ENCODE measurements at places on chromosomes 16 and 17.

DNA sequence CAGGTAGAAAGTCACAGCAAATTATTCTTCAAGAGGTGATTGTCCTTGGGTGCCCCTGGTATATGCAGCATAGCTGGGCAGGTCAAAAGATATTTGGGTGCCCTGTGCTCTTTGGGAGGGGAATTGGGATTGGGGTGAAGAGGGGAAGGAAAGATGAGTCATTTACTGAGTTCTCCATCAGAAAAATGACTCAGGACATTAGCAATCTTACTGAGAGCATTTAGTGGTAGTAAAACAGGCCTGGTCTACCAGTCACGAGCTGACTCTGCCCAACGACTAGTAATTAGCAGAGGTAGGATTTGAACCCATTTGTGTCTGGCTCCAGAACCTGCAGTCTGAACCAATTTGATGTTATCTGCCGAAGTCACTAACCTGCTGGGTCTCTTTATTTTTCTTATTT, 6.0 kb upstream of the GRIN2A start:
- no peak for DNase-seq

- no peak for DNase-seq
Observed at GRCh38 chr17:69906306-69906705, 168.7 kb upstream of the KCNJ16 start.

DNA sequence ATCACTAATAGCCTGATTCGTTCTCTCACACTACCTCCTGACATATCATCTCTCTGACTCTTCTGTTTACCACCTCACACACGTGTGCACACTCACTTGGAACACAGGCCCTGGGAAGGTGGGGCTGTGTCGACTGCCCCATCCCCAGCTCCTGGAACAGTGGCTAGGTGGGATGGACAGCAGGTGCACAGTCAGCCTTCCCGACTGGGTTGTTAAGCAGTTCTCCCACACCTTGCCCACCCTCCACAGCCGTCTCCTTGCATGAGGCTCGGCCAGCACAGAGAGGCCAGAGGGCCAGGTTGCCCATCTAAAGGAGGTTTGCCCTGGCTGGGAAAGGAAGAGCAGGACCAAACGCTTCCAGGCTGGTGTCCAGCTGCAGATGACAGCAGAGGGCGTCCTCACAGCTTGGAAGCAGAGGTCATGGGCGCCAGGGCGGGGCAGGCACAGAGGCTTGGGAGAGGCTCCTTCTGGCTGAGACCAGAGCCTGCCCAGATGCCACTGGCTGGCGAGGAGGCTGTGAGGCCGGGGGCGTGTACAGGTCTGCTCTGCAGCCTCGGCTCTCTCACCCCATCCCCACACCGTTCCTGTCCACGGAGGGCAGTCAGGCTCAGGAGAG, 92.8 kb downstream of the AMFR start:
- peak; percentile 75 for DNase-seq

GRCh38 chr17:80486692-80487091, 10.3 kb upstream of the NPTX1 start:
- no peak for DNase-seq

- no peak for DNase-seq
Observed at GRCh38 chr17:76145231-76146052, 4.4 kb upstream of the FOXJ1 start.

DNA sequence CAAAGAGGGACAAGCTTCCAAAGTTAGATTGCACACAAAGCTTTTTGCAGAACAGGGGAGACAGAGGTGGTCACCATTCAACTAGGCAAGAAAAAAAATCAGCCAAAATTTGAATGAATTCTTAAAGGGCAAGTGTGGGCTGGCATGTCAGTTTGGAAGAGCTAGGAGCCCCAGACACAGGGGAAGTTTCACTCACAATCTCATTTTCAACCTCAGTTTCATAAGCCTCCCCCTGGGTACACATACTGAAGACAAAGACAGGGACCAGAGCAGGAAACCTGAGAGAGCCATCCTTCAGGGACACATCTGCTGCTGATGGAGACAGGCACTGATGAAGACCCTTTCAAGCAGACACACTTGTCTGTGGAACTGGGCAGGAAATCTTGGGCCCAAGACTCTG, 106.3 kb upstream of the PSMD7 start:
- no peak for DNase-seq

GRCh38 chr16:22970209-22970865, 156.4 kb downstream of the HS3ST2 start:
- no peak for DNase-seq

GRCh38 chr17:71335212-71335611, 785.6 kb upstream of the SOX9 start:
- no peak for DNase-seq

- DNase-seq, result no peak
Observed at GRCh38 chr17:74249590-74250270, 24.3 kb upstream of the DNAI2 start.

DNA sequence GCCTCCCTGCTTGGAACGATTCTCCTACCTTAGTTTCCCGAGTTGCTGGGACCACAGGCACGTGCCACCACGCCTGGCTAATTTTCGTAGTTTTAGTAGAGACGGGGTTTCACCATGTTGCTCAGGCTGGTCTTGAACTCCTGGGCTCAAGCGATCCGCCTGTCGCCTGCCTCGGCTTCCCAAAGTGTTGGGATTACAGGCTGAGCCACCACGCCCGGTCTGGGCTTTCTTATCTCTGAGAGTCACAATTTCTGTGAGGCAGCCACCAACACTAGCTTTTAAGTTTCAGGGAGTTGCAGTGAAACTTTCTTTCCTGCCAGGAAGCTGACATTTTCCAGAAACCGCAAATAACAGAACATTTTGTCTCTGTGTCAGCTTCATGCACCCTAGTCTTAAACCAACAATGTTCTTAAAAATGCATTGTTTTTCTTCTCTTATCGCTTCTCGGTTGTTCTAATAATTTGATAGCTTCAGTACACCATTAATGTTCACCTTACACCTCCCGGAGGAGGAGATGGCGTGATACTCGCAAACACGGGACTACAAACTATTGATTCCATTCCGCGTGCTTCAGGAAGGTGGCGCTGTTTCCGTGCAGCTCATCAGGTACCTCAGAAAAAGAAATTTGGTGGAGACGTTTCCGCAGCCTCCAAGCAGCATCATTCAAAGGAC, 7.4 kb upstream of the DHRS7B start:
- DNase-seq, result peak; percentile 69

GRCh38 chr17:3796110-3796821, 4.7 kb downstream of the ITGAE start:
- no peak for DNase-seq

- DNase-seq, result no peak
Observed at GRCh38 chr16:64362193-64362592, 759.7 kb downstream of the CDH11 start.

- no peak for DNase-seq
Observed at GRCh38 chr17:50043290-50044148, 12.4 kb upstream of the ITGA3 start.

- no peak for DNase-seq
Observed at GRCh38 chr17:80254396-80255251, 6.0 kb upstream of the RNF213 start.

- no peak for DNase-seq
Observed at GRCh38 chr17:6240001-6240400, 169.8 kb downstream of the WSCD1 start.

DNA sequence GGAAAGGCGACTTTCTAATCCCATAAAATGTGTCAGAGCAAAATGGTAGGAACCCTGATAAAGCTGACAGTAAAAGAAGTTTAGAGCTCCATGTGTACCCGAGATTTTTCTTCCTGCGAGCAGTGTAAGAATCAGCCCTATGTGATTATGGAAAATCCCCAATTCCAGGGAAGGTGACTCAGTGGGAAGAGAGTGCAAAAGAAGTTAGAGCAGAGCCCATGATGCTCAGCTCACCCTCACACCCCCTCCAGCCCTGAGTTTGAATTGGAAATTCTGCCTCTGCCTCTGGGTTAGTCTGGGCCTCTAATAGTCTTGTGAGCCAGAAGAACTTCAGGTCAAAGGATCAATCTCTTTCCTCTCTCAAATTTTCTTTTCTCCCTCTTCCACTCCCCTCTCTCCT, 12.5 kb downstream of the C17orf78 start:
- DNase-seq, result no peak

DNA sequence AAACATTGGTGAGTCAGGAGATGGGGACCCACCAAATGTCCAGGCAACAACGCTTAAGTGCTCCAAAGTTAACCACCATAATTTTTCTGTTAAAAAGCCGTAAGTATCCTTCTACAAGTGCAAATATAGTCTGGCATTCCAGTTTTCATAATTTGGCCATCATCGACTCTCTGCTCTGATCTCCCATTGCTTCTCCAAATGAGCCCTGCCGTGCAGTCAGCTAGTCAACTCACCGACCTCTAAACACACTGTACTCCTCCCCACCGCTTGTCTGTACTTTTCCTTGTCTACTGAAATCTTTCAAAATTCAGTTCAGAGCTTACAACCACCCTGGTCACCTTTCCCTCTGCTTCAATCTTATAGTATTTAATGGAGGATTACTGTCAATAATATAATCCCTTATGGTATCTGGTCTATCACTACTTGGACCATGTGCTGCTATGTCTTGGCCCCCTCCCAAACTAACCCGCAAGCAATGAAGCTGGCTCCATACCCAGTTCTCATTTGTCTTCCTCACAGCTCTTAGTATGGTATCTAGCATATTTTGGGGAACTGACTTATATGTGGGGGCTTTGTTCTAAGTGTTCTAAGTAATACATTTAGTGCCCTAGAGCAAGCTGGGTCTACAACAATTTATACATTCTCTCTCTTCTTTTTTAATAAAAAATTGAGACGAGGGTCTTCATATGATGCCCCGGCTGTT, 52.7 kb upstream of the SLC25A19 start:
- no peak for DNase-seq

GRCh38 chr16:67961551-67961957, 6.9 kb downstream of the SLC12A4 start:
- DNase-seq, result peak; percentile 82

- no peak for DNase-seq
Observed at GRCh38 chr17:56948491-56948890, 12.4 kb downstream of the COIL start.

GRCh38 chr16:70417661-70418060, 21.2 kb downstream of the ST3GAL2 start:
- no peak for DNase-seq

- no peak for DNase-seq
Observed at GRCh38 chr16:5447734-5448133, 350.1 kb upstream of the EEF2KMT start.

- DNase-seq, result no peak
Observed at GRCh38 chr17:33500151-33500550, 207.1 kb upstream of the ASIC2 start.

All from upper lobe of right lung (tissue), 1 donor.